ENCODE measurements at places on chromosomes 16 and 17.

- no peak for DNase-seq
Observed at GRCh38 chr16:88893127-88893968, 26.9 kb upstream of the PABPN1L start.

DNA sequence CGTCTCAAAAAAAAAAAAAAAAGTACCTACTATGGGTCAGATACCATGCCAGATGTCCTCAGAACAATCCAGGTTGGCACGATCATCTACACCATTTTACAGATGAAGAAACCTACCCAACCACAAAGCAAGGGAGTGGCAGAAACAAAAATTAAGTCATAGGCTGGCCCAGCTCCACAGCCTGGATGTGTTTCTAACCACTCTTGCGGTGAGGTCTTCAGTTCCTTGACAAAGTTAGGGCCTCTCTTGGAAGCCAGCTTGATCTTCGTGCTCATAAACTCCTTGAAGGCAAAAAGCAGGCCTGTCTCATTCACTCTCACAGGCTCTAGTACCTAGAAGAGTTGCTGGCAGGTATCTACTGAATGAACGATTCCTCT, 6.2 kb downstream of the GGA2 start:
- peak; percentile 66 for DNase-seq

DNA sequence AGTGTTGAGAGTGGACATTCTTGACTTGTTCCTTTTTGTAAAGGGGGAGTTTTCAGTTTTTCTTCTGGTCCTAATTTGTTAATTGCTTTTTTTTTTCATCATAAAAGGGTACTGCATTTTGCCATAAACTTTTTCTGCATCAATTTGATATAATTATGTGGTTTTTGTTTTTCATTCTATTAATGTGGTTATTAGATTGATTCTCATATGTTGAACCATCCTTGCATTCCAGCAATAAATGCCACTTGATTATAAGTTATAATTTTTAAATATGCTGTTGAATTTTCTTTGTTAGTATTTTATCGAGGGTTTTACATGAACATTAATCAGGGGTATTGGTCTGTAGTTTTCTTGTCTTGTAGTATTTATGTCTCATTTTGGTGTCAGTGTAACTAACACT, 87.2 kb upstream of the SMIM36 start:
- DNase-seq, result no peak

DNA sequence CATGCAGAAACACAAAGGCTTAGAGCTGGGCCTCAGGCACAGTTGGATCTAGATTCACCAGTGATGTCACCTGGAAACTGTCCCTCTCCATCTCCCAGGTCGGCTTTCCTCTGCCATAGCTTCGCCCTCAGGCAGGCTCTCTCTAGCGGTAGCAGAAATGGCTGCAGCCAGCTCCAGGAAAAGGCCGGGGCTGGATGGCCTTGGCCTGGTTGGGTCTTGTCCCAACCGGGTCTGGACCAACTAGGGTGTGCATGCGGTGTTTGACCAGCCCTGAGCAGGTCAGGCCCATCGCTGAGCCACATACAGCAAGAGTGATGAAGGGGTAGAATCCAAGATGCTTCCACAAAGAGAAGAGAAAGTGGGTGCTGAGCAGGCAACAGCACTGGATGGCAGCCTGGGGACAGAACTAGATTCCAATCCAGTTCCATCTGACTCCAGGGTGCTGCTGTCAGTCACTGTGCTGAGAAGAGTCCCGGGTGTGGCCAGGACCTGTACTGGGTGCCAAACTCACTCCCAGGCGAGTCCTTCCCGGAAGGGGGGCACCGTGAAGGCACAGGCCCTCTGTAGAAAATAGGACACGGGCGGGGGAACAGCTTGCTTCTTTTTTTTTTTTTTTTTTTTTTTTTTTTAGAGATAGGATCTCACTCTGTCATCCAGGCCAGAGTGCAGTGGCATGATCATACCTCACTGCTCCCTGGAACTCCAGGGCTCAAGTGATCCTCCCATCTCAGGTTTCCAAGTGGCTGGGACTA, 51.8 kb downstream of the SOCS3 start:
- no peak for DNase-seq

GRCh38 chr16:87076950-87077749, 240.0 kb downstream of the C16orf95 start:
- DNase-seq, result peak; percentile 2

DNA sequence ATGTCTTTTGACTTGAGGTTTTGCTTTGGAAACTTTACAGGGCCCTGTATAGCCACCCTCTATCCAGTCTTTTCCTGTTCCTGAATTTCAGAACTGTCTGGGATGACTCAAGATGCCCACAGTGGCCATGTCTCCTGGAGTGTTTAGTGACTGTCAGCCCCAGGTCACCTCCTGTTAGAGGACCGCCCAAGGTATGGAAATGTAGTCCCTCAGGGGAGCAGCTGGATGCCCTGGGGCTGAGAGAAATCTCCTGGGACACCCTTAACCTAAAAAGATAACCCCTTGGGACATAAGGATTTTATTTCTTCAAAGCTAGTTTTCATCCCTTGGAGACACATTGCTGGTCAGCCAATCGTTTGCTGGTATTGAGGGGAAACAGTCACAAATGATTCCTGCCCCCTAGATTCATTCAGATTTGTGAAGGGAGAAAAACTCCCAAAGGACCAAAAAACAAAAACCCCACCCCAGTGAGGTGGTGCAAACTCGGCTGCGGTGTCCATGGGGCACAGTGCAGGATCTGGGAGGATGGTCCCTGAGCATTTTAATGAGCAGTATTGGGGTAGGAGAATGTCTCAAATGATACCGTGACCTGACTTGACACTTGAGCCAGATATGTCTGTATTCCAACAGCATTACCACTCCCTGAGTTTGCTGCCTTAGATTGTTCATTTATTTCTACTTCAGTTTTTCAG, 1.7 kb downstream of the ZNF267 start:
- peak; percentile 38 for DNase-seq

DNA sequence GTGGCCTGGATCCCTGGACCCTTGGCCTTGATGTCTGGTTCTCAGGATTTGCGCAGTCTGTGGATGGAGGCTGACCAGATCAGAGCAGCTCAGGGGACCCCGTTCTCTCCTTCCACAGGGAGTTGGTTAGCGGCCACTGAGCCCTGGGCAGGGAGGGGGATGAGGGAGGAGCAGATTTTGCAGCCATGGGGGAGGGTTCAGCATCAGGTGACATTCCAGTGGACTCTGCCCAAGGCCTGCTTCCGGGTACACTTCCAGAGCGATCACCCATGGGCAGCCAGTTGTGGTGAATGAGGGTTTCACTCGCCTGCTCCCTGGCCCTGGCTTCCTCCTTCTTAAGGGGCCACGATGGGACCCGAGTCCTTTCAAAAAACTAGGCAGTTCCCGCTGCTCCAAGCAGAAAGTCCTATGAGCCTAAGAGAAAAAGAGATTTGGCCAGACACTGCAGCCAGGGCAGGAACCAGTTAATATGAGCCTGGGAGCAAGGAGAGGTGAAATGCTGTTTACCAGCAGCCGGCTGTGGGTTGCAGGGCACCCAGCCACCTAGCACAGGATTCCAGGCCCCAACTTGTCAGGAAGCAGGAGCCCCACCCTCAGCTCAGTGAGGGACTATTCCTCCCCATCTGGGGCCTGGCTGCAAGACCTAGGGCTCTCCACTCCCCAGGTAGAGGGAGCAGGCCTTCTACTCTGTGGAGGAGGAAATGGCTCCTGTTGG, 4.7 kb upstream of the GPRC5C start:
- peak; percentile 88 for DNase-seq

DNA sequence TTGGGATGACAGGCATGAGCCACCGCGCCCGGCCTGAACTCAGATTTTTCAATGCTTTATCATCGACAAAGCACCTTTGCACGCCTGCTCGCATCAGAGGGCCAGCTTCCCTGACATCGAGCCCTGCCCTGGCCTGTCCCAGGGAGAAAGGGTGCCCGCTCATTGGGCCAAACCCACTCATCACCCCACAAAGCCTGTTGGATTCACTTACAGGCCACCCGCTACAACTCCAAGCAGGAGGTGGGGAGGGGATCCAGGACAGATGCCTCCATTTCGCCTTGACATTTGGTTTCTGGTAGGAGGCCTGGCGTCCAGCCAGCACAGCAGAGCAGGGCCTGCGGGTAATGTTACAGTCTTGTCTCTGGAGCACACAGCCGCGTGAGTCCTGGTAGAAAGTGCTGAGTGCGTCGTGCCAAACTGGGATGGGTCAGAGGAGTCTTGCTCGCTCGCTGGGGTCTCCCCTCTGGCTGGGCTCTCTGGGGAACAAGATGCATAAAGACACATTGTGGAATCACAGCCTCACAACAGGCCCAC, 19.8 kb downstream of the SMTNL2 start:
- DNase-seq, result peak; percentile 26

GRCh38 chr17:50547736-50548083, 736 bp downstream of the SPATA20 start:
- DNase-seq, result no peak
